ENCODE measurements at places on chromosomes 5 and 9. TPM values are rescaled to one million over a fixed set of nuclear protein-coding genes. Genes with fewer than 3 reads are reported as not detected.

GRCh38 chr5:107570805-107571531 lies 99.8 kb downstream of the EFNA5 start:
- DNase-seq = no peak

DNA sequence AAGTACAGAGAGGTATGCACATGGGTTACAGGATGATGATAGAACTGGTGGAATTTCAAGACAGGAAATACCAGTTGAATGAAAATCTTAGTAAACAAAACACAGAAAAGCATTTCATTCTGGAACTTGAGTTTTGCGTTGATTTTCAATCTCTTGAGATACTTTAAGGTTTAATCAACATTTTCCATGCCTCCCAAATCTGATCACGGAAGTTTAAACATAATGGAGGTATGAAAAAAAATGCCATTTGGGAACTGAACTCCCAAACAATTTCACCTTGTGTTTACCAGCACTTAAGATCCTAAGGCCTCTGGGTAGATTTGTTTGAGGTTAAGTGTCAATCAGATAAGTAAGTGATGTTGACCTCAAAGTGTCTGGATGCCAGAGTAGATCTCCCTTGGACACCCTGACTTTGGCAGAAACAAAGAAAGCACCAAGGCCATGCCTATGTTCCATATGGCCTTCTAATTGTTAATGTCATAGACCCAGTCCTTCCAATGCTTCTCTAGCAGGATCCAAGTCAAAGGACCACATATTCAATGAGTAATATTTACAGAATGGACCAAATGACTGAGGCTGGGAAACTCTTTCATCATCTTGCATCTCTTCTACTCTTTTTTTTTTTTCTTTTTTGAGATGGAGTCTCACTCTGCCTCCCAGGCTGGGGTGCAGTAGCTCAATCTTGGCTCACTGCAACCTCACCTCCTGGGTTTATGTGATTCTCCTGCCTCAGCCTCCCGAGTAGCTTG lies 216.9 kb downstream of the ARRDC3 start:
- no peak for DNase-seq

DNA sequence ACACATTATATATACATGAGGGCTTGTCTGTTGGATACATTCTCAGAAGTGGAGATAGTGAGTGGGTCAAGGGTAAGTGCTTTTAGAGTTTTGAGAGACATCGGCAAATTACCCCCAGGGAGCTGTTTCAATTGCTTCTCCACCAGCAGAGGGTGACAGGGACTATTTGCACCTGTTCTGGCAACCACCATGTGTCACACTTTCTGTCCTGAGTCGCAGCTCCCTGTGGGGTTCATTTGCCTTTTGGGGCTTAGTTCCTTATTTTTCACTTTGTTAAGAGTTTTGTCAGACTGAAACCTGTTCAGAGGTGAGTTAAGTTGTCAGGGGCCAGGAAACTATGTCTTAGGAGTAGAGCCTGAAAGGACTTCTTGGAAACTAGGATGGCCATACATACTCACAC lies 20.1 kb upstream of the SLC36A1 start:
- DNase-seq = no peak

- DNase-seq = no peak
Measured at GRCh38 chr5:136040746-136041415, 12.1 kb downstream of the TGFBI start.

GRCh38 chr5:35114698-35115097 lies 66.9 kb upstream of the AGXT2 start:
- DNase-seq = no peak

GRCh38 chr9:107043886-107044285 lies 180.9 kb downstream of the ZNF462 start:
- no peak for DNase-seq

GRCh38 chr5:133164759-133165158 lies 112.9 kb downstream of the HSPA4 start:
- DNase-seq = no peak

DNA sequence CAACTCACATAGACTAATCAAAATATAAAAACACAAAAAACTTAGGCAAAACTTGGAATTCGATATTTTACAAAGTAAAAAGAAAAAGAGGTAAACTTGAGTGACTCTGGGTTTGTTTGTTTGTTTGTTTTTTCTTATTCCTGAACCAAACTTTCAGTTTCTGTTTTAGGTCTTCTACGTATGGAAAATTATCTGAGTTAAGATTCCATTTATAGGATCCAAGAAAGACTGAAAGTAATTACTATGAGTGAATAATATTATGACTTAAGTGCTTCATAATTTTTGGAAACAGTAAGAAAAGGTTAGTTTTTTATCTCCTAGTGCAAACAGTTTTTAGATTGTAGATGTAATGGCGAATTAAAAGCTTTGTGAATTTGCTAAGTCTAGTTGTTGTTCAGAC lies 13.2 kb downstream of the ST8SIA4 start:
- no peak for DNase-seq

TUSC1 gene
- total RNA-seq = 10.9 TPM

GMCL2 gene
- not detected for total RNA-seq
